ENCODE measurements at places on chromosomes 5 and 9.

- DNase-seq, result no peak
Observed at GRCh38 chr9:91917436-91917835, 32.6 kb downstream of the ROR2 start.

DNA sequence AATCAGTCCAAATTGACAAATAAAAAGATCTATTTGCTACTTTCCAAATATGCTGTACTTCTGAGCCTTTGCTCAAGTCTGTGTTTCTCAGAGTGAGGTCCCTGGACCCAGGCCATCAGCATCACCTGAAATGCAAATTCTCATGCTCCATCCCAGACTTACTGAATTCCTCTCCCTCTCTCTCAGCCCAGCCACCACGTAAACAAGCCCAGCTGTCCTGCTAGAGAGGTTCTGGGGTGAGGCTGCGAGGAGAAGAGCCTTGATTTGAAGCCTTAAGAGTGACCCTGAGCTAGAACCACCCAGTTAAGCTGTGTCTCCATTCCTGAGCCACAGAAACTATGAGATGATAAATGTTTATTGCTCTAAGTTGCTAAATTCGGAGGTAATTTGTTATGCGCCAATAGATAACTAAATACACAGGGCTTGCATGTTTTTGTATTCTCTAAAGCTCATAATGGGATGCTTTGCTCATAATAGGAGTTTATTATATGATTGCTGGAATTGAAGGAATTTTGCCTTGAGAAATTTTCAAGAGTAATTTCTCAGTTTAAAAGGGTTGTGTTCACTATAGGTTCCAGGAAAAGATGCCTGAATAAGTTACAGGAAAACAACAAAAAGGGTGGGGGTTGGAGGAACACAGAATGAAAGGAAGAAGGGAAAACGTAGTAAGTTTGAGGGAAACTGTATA, 98.9 kb upstream of the SPATA31D4 start:
- DNase-seq, result no peak

DNA sequence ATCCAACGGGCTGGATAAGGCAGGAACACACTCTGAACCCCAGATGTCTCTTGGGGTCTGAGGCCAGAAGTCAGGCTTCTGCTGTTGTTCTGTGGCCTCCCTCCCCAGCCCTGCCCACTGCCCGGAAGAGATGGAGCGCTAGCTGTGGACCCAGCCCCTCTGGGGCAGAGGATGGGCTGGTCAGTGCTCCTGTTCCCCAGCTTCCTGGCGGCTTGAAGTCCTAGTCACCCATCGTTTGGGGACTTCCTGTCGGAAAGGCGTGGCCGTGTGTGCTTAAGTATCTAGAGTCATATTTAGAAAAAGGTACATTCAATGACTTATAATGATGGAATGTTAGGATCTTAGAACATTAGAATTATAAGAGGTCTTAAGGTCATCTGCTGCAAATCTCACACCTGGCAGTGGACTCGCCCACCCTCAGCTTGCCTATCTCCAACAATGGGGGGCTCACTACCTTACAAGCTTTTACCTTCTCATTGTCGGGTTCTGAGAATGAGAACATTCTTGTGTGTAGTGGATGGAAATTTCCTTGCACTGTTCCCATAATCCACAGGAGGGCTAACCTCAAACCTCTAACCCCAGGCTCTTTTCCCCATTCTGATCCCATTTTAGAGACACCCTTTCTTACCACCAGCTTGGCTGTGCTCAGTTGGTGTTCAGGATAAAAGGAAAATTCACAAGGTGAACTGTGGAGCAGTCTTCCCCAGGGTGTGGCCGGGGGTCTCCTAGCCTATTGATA, 13.4 kb upstream of the AIF1L start:
- no peak for DNase-seq

DNA sequence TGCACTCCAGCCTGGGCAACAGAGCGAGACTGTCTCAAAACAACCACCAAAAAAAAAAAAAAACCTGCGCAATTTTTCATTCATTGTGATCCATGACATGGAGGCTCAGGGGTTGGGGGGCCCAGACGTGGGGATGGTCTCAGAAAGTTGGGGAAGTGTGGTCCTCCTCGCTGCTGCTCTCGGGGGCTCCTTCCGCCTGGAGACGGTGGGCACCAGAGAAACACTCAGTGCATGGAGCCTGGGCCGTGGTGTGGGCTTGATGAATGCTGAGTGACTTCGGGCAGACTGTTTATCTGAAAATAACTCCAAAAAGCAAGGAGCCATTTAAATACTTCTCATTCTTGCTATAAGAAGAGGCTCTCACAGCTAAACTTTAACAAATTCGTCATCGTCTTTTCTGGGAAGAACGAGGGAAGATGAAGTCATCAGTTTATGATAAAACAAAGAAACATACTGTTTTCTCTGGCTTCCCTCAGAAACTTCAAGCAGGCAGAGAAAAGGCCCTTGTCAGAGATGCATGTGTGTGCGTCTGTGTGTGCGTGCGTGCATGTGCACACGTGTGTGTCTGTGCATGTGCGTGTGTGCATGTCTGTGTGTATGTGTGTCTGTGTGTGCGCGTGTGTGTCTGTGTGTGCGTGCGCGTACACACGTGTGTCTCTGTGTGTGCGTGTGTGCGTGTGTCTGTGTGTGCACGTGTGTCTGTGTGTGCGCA, 35.0 kb downstream of the RASGEF1C start:
- DNase-seq, result no peak

DNA sequence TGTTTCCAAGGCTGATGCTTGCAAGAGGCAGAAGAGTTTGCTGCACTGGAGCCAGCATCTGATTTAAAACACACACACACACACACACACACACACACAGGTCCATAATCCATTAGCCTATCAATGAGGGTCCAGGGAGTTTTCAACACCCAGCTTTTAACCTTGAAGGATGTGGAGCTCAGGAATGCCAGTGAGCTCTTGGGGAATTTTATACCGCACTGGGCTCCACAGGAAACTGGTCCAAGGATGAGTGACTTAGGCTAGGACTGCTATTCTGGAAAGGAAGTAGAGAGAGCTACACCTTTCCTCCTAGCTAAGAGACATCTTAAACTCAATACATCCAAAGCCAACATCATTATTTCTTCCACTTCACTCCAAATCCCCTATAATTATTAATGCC, 942 bp upstream of the NRG2 start:
- DNase-seq, result no peak

GRCh38 chr9:86968258-86968920, 21.1 kb upstream of the GAS1 start:
- no peak for DNase-seq

DNA sequence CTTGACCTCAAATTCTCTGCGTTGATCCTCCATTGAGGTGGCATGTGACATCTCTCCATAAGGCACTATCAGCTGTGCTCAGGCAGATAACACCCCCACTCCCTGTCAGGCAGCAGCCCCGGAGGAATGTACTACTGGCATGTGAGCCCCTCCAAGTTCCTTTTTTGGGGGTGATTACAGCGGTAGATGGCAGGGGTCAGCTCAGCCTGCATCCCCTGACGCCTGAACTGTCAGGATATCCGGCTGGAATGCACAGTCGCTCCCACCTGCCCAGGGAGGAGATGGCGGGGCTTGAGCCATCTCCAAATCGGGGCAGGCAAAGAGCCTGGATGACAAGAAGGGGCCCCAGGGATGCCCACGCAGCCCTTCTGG, 40.8 kb downstream of the FAM78A start:
- DNase-seq, result no peak

GRCh38 chr9:123589361-123590239, 233.6 kb downstream of the CRB2 start:
- no peak for DNase-seq

DNA sequence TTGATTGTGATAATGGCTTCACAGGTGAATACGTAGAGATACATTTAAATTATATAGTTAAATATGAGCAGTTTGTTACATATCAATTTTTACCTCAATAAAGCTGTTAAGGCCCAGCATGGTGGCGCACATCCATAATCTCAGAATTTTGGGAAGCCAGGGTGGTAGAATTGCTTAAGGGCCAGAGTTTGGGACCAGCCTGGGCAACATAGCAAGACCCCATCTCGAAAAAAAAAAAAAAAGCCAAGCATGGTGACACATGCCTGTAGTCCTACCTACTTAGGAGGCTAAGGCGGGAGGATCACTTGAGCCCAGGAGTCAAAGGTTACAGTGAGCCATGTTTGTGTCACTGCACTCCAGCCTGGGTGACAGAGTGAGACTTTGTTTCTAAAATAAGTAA, 138.7 kb upstream of the TMEM161B start:
- no peak for DNase-seq

DNA sequence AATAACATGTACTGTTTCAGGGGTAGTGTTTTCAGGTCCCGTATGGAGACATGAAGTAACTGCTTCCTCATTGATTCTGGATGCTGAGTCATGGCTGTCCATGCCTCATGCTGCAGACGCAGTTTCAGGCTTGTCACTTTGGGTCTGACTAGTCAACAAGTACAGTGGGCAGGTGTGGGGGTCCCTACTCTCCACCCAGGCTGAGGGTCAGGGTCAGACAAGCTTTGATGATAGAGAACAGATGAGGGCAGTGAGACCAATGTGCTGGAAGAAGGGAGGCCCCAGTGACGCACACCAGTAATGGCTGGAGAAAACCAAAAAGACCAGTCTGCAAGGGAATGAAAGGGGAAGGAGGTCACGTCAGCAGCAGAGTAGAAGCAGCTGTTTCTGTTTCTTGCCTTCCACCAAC, 80.0 kb upstream of the NFIL3 start:
- no peak for DNase-seq

GRCh38 chr9:114047717-114048116, 30.4 kb downstream of the AMBP start:
- DNase-seq, result no peak

DNA sequence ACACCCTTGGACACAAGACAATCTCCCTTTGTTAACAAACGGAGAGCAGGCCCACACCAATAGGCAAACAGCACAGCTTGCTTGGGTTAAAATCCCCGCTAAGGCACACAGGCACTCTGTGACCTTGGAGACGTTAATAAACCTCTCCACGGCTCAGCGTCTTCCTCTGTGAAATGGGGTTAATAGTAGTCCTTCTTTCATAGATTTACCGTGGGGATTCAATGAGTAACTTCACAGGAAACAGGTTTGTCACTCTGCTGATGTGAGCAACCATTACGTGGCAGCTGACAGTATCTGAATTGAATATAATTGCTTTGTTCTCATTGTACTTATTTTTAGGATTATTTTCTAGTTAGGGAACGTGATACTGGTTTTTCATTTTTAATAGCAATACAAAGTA, 65.2 kb upstream of the ADRA1B start:
- DNase-seq, result no peak

All from T-helper 1 cell (primary cell).